ENCODE measurements at places on chromosomes 2 and 18. TPM values are rescaled to one million over a fixed set of nuclear protein-coding genes. Genes with fewer than 3 reads are reported as not detected.

GRCh38 chr2:95220449-95220848 is 13.1 kb downstream of the ZNF892 start:
- no peak for DNase-seq

- peak; percentile 41 for DNase-seq
Measured at GRCh38 chr2:137947728-137948336, 16.4 kb upstream of the HNMT start.

DNA sequence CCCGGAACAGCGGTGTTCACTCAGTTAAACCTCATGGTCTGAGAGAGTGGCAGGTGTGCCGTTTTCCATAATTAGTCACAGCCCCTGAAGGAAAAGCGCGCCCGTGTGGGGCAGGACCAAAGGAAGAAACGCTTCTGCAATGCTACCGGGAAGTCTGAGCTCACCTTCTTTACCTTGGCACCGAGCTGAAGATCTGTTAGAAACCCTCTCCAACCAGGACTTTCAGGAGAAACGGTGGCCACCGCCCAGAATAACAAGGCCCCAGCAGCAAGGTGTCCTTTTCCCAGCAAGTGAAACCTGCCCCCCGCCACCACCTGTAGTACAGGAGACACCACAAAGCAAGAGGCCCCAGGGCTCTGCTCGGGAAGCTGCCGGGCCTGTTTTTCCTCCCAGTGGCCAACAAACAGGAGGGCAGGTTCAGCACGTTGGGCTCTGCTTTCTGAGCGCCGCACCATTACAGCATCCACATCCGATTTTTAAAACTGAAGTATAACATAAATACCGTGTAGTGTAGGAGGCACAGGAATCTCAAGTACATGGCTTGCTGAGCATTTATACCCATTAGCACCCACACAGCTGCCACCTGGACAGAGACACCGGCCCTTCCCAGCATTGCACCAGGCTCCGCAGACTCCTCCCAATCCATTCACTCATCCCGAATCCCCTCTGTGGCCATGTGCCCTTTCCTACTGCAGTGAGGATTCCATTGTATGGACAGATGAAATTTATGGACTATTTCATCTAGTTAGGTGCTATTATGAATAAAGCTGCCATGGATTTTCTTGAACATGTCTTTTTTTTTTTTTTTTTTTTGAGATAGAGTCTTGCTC is 121.8 kb upstream of the RIOK3 start:
- DNase-seq, result no peak

GRCh38 chr18:22303927-22304326 is 113.8 kb downstream of the CTAGE1 start:
- no peak for DNase-seq

GRCh38 chr18:34251919-34252318 is 27.2 kb upstream of the NOL4 start:
- DNase-seq, result no peak

GRCh38 chr2:41489638-41490037 is 558.2 kb upstream of the PKDCC start:
- no peak for DNase-seq

- peak; percentile 65 for DNase-seq
Measured at GRCh38 chr2:241636182-241637017, 558 bp downstream of the THAP4 start.

DNA sequence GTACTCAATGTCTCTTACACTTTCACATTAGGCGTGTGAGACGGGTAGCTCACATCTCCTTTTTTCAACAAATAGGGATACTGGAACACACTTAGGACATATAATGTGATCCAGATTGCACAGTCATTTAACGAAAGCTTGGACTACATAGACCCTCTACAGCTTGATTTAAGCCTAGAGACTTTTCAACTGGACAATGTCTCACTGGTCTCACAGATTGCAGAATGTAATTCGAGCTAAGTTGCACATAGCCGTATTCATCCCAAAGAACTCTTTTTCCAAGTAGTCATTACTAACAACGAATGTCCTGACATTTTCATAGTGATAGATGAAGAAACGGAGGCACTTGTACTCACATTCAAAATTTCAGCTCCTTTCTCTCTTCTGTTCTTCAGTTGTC is 612.1 kb downstream of the ZEB2 start:
- no peak for DNase-seq

DNA sequence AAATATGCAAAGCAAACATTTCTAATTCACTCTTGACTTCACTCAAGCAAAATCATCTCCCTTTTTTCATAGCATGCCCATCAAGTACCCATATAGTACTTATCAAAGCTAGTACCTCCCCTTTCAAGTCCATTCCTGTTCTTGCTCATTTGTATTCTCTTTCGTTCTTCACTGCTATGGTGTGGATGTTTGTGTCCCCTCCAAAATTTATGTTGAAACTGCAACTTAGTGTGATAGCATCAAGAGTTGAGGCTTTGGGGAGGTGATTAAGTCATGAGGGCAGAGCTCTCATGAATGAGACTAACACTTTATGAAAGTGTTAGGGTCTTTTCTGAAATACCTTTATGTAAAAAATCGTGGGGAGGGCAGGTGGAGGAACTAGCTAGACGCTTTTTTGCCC is 52.9 kb downstream of the RNU4ATAC start:
- DNase-seq, result no peak

- DNase-seq, result peak; percentile 83
Measured at GRCh38 chr2:11753886-11754699, 7.7 kb downstream of the LPIN1 start.

- DNase-seq, result no peak
Measured at GRCh38 chr2:237901932-237902850, 42.8 kb downstream of the RAMP1 start.

- no peak for DNase-seq
Measured at GRCh38 chr18:44848644-44849335, 168.1 kb downstream of the SETBP1 start.

GRCh38 chr18:58520969-58521368 is 107.9 kb downstream of the ALPK2 start:
- no peak for DNase-seq

GRCh38 chr2:129062146-129062912 is 743.7 kb upstream of the HS6ST1 start:
- DNase-seq, result no peak

- DNase-seq, result no peak
Measured at GRCh38 chr2:194003911-194004310, 1653.1 kb upstream of the SLC39A10 start.

DNA sequence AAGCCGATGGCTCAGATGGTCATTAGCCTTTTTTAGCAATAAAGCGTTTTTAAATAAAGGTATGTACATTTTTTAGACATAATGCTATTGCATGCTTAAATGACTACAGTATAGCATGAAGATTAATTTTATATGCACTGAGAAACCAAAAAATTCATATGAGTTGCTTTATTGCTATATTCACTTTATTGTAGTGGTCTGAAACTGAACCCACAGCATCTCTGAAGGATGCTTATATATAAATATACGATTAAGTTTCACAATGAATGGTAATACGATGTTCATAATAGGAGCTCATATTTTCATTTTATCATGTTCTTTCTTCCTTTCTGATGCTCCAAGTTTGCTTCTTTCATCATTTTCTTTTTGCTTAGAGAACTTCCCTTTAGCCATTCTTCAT is 132.8 kb downstream of the DNAH6 start:
- no peak for DNase-seq

- DNase-seq, result no peak
Measured at GRCh38 chr2:191916826-191917225, 69.9 kb upstream of the CAVIN2 start.

GRCh38 chr2:194443926-194444325 is 1213.1 kb upstream of the SLC39A10 start:
- no peak for DNase-seq

DNA sequence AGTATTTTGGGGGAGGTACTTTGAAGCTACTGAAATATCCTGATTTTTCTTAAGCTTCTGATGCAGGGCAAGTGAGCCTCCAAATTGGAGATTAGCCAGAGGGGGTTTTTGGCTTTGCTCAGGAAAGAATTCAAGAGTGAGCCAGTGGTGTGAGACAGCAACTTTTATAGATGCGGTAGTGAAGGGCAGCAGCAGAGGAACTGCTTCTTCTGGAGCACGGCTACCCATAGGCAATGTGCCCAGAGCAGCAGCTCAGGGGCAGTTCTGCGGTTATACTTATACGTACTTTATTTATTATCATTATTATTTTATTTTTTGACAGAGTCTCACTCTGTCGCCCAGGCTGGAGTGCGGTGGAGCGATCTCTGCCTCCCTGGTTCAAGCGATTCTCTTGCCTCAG is 19.8 kb upstream of the NT5DC4 start:
- DNase-seq, result peak; percentile 5

- no peak for DNase-seq
Measured at GRCh38 chr18:49399003-49399402, 61.4 kb downstream of the DYM start.

GRCh38 chr2:112926707-112927106 is 15.7 kb downstream of the IL37 start:
- no peak for DNase-seq

DNA sequence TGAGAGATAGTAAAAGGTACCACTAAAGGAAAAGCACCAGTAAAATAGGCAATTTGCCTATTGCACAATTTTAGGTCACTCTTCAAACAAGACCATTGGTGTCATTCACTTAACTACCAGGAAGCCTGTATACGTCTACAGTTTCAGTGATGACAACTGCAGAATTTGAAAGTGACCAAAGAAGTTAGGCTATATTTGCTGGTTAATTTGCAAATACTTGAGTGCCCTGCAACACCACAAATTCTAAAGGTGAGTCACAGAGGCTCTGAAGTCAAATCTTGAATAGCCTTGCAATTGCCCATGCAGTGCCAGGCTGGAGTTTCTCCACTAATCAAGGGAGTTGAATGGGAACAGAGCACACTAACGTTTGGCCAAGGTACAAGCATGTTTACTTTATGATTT is 128.7 kb upstream of the CCDC68 start:
- DNase-seq, result no peak

DNA sequence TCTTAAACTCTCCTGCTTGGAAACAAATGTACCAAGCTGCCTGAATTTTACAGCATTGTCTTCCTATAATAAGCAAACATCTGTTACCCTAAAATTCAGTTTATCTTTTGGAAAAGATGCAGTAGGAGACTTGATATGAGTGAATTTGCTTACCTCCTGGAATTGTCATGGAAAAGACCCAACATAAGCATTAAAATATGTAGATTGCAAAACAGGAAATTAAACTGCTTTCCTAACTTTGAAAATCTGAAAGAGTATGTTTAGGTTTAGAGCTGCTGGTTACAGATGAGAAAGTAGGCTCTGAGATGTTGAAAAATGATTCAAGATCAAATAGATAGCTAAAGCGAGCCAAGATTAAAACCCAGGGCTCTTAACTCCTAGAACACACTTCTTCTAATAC is 316.5 kb downstream of the SOX11 start:
- no peak for DNase-seq

- DNase-seq, result no peak
Measured at GRCh38 chr2:112173646-112174319, 35.6 kb downstream of the FBLN7 start.

Gene ANKRD29
- not detected for total RNA-seq

Gene TRIM43
- total RNA-seq, result 0.23 TPM

Gene GPR17
- not detected for total RNA-seq

Gene IKZF2
- total RNA-seq, result 14.7 TPM

Gene MTX2
- 12.2 TPM for total RNA-seq

Gene CCDC68
- not detected for total RNA-seq

Gene KCNG2
- not detected for total RNA-seq

Gene SH2D6
- total RNA-seq, result 0.82 TPM

Gene BOLL
- not detected for total RNA-seq

Gene IL1R2
- total RNA-seq, result not detected

Gene SCN7A
- total RNA-seq, result not detected

Gene DAW1
- not detected for total RNA-seq

Gene CRYBA2
- not detected for total RNA-seq

Gene CPLX4
- not detected for total RNA-seq

Gene AMER3
- not detected for total RNA-seq

Gene NT5C1B
- not detected for total RNA-seq

Gene MEP1B
- total RNA-seq, result 0.20 TPM

Gene PRKAG3
- total RNA-seq, result not detected

Gene B3GNT7
- 0.47 TPM for total RNA-seq

Gene ERFE
- not detected for total RNA-seq

Gene KCNK3
- total RNA-seq, result not detected

Gene TLX2
- total RNA-seq, result 0.82 TPM

Gene IHH
- not detected for total RNA-seq

Gene DLGAP1
- not detected for total RNA-seq

Gene LPIN2
- 78.4 TPM for total RNA-seq
